ENCODE measurements at places on chromosomes 6 and 20. TPM values are rescaled to one million over a fixed set of nuclear protein-coding genes. Genes with fewer than 3 reads are reported as not detected.

- no peaks in the 10 kb centered on the region for H3K36me3 ChIP-seq
- H3K4me1 ChIP-seq, result peaks cover 7% of the 10 kb centered on the region
- no peak for DNase-seq
- no peak overlapping the region for H3K4me3 ChIP-seq
Measured at GRCh38 chr6:92559003-92559402, 860.4 kb downstream of the EPHA7 start.

- DNase-seq, result no peak
- no peaks in the 10 kb centered on the region for H3K4me1 ChIP-seq
- no peaks in the 10 kb centered on the region for H3K27me3 ChIP-seq
- no peak overlapping the region for H3K4me3 ChIP-seq
- no peaks in the 10 kb centered on the region for H3K36me3 ChIP-seq
- no peak overlapping the region for H3K27ac ChIP-seq
Measured at GRCh38 chr20:63315240-63315689, 22.3 kb downstream of the COL20A1 start.

- H3K27me3 ChIP-seq, result no peaks in the 10 kb centered on the region
- no peak for DNase-seq
- H3K4me3 ChIP-seq, result no peak overlapping the region
- peak overlapping the region; percentile 41 for H3K27ac ChIP-seq
Measured at GRCh38 chr20:62884556-62884955, 22.9 kb upstream of the TCFL5 start.

CD24 gene
- total RNA-seq, result 937 TPM

- 0 out of 2 replicates have a peak, but pooled peaks cover 6% of the 10 kb centered on the region for H3K36me3 ChIP-seq
- no peaks in the 10 kb centered on the region for H3K27me3 ChIP-seq
- no peak overlapping the region for H3K4me3 ChIP-seq
Measured at GRCh38 chr6:158797331-158798310, 21.5 kb downstream of the EZR start.

DNA sequence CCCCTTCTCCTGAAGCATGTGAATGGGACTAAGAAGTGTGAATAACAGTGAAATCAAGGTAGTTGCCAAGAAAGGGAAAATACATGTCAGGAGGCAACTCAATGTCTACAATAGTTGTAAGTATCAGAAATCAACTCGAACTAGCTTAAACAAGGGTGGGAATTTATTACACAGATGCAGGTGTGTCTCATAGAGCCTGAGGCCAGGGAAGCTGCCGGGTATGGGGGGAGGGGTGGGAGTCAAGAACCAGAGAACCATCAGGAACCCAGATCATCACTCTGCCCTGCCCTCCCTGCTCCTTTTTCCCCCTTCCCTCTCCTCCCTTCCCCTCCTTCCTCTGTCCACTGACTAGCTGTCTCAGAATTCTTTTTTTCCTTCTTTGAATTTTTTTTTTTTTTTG, 34.9 kb upstream of the BMP6 start:
- no peak overlapping the region for H3K27ac ChIP-seq
- peaks cover 17% of the 10 kb centered on the region for H3K4me1 ChIP-seq
- H3K4me3 ChIP-seq, result no peak overlapping the region

- no peak overlapping the region for H3K27ac ChIP-seq
- DNase-seq, result no peak
- H3K36me3 ChIP-seq, result no peaks in the 10 kb centered on the region
- H3K4me3 ChIP-seq, result no peak overlapping the region
Measured at GRCh38 chr6:25918083-25918683, 12.3 kb downstream of the SLC17A2 start.

PGC gene
- 0.62 TPM for total RNA-seq

MTFR2 gene
- 8.5 TPM for total RNA-seq

NT5DC1 gene
- 70.1 TPM for total RNA-seq

DNA sequence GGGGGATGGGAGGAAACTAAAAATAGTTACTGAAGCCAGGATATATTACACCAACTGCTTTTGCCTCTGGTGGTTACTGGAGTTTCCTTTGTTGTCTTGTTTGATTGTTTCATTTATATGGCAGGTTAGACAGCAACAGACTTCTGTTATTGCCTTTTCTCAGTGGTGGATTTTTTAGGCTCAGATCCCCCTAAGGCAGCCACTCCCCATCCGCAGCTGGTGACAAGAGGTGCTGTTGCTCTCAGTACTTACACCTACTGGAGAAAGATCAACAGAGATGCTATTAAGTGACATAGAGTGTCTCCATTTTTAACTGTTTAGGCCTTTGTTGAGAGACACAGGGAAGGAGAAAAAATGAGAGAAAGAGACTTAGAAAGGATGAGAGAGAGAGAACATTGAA, 552.1 kb downstream of the PKHD1 start:
- peaks cover 32% of the 10 kb centered on the region for H3K4me1 ChIP-seq
- H3K27ac ChIP-seq, result no peak overlapping the region
- DNase-seq, result no peak
- no peak overlapping the region for H3K4me3 ChIP-seq
- H3K36me3 ChIP-seq, result no peaks in the 10 kb centered on the region

Measured in WTC11 (cell line).